Activated T-cell treated with anti-CD3 and anti-CD28 coated beads for 24 hours (primary cell): ENCODE measurements at places on chromosomes 6 and 20.

DNA sequence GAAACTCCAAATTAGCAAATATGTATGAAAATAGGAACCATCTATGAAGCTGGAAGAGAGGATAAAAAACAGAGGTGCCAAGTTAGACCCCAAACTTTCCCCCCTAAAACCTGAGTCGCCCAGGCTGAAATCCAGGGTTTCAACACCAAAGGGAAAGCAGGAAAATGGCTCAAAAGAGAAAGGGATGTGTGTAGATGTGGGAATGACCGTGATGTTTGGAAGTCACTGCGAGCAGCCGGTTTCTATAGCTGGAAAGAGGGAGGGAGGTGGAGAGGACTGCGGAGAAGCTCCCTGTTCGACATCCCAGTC, 4.5 kb downstream of the RING1 start:
- no peak for DNase-seq

DNA sequence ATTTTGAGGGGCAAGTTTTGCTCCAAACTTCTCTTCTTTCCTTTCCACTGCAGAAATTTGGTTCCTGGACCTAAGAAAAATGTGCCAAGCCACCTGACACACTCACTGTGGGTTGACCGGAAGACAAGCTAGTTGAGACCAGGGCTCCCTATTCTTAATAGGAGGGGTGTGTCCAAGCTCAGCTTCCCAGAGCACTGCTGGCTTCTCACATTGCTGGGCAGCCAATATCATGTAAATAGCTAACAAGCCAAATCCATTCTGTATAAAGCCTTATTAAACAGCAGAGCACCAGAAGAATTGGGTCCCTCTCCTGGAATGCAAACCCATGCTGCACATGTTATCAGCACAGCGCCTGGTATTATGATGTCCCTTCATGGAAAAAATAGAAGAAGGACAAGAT, 17.0 kb upstream of the SAMD3 start:
- DNase-seq: no peak

GRCh38 chr20:52150440-52151258, 40.9 kb downstream of the ZFP64 start:
- no peak for DNase-seq

DNA sequence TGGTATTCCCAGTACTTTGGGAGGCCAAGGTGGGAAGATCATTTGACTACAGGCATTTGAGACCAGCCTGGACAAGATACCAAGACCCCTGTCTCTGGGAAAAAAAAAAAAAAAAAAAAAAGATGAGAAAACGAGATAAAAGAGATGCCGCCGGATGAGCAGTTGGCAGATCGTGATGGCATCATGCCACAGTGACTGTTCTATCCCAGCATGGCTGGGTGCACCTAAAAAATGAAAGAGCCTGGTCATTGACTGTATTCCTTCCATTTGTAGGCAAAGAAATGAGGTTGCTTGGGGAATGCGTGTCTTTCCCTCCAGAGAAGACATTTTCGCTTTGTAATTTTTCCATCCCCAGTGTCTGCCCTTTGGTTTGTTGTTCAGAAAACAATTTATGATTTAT, 12.9 kb downstream of the AKAP12 start:
- no peak for DNase-seq

DNA sequence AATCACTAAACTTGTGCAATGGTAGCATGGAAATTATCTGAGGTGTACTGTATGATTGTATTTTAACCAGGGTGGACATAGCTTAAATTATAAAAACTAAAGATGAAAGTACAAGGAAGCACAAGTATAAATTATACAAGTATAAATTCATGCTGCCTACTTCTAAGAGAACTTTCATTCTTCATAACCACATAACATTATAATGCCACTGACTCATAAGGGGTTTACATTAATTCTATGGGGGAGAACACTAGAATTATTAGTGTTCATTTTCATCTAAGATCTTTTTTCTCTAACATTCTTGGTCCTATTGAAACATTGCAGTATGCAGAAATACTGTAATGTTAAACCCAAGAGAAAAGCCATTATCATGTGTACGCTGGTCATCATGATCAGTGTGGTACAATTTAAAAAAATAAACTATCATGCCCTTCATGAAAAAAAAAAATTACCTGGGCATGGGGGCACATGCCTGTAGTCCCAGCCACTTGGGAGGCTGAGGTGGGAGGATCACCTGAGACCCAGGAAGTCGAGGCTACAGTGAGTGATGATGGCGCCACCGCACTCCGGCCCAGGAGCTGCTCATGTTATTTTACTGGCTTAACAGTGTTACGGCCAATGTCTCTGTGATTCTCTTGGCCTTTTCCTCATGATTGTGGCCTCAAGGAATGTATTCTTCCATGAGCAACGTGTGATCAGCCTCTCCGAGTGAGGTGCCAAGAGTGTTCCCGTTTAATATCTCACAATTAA, 25.9 kb upstream of the AHCY start:
- no peak for DNase-seq

- no peak for DNase-seq
Measured at GRCh38 chr6:10112871-10113549, 301.9 kb downstream of the TFAP2A start.

DNA sequence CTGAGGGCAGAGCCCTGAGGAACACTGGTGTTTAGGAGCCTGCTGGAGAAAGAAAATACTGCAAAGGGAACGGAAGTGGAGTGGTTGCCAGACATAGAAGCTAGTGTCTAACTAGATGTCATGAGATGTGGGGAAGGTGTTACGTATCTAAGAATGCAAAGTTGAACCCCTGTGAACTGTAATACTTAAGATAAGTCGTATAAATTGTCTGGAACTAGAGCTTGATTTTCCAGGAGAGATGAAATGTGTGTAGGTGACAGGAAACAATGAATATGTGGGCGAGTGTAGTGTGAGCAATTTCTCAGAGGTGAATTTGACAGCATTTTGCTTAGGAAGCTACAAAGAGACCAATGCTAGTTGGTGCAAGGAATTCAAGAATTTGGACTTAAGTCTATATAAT, 27.9 kb downstream of the ESR1 start:
- DNase-seq: no peak

DNA sequence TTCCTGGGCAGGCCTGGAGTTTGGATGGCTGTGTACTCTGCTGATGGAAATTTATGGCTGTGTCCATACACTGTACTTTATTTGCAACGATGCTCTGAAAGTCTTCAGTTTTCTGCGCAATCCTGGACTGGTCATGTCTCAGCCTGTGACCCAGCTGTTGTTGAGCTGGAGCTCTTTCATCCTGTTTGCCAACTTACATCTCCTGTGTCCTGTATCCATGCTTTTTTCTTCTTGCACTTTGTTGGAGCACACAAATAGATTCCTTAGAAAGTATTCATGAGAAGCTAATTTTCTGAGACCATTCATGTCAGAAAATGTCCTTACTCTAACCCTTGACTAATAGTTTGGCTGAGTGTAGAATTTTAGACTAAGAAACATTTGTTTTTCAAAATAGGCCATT, 251.2 kb downstream of the BCKDHB start:
- no peak for DNase-seq

- no peak for DNase-seq
Measured at GRCh38 chr6:96626759-96627364, 63.9 kb downstream of the FHL5 start.

DNA sequence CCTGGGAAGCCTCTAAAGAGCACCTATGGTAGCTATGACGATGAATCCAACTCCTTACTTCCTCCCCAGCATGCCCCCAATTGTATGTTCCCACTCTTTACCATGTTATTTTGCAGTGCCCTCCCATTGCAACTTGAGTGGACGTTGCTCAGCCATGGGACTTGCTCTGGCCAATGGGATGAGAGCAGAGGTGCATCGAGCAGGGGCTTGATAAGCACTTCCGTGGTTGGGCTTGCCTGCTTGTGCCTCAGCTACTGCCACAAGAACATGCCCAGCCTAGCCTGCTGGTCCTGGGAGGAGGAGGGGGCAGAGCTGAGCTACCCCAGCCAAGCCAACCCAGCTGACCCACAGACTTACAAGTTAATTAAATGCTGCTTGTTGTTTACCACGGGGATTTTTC, 71.1 kb upstream of the CTNNBL1 start:
- no peak for DNase-seq

DNA sequence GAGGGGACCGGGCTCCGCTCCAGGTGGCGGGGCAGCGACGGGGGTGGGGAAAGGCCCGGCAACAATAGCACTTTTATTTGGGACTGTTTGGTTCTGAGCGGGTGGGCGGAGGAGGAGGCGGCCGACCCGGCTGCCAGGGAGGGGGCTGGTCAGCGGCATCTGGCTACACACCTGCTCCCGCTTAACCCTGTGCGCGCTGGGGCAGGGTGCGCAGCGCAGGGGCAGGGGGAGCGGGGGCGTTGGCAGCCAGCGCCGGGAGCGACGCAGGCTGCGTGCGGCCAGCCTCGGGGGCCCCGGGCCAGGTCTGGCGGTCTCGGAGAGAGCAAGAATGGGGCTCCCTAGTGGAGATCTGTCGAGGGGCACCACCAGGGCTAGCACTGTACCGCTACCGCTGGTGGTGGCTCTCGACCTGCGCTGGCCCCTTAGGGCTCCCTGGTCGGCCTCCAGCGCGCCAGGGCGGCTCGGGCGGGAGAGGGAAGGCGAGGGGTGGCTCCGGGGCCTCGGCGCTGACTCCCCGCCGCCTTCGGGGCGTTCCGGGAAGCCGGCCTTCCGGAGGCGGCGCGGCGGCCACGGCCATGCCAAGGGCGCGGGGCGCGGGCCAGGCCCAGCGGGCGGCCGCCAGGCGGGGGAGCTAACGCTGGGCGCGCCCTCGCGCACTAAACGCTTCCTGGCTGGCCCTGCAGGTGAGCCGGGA, 92.4 kb downstream of the NCR2 start:
- DNase-seq: no peak

DNA sequence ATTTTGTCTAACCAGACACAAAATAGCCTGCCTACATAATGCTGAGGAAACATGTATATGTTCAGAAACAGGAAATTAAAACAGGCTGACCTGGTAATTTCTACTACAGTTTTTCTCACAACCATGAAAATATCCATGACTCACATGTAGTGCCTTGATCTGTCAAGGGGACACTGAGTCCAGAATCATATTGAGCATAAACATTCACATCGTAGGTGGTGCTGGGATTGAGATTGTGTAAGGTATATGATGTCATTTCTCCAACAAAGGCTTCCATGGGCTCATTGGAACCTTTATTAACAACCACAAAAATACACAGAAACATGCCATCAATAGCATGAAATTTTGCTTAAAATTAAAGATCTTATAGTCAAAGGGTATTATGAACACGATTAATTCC, 80.9 kb downstream of the COL12A1 start:
- no peak for DNase-seq

GRCh38 chr6:21402368-21402767, 191.2 kb upstream of the SOX4 start:
- no peak for DNase-seq

- DNase-seq: no peak
Measured at GRCh38 chr20:56439771-56440291, 27.8 kb downstream of the CASS4 start.

DNA sequence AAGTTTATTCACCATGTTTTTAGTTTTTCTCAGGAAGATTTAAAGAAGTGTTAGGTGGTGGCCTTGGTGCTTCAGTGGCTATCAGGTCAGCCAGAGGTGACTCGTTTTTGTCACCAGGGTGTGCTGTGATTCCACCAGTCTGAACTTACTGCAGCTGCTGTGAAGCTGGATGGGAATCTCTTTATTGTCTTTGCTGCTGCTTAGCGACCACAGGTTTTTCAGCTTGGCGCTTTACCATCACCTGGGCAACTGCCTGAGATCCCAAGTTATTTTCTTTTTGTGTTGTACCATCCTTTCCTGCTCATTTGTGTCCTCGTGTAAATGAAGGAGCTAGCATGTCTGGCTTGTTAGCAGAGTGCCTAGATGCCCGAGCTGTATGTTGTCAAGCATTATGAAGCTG, 146.9 kb downstream of the MACROD2 start:
- no peak for DNase-seq

- DNase-seq: no peak
Measured at GRCh38 chr6:159116343-159116742, 52.9 kb upstream of the FNDC1 start.

GRCh38 chr6:42197555-42198362, 3.0 kb upstream of the GUCA1B start:
- no peak for DNase-seq

GRCh38 chr20:6142348-6142993, 19.6 kb upstream of the FERMT1 start:
- DNase-seq: peak; percentile 32

GRCh38 chr6:119800526-119800925, 451.0 kb upstream of the MAN1A1 start:
- DNase-seq: no peak

DNA sequence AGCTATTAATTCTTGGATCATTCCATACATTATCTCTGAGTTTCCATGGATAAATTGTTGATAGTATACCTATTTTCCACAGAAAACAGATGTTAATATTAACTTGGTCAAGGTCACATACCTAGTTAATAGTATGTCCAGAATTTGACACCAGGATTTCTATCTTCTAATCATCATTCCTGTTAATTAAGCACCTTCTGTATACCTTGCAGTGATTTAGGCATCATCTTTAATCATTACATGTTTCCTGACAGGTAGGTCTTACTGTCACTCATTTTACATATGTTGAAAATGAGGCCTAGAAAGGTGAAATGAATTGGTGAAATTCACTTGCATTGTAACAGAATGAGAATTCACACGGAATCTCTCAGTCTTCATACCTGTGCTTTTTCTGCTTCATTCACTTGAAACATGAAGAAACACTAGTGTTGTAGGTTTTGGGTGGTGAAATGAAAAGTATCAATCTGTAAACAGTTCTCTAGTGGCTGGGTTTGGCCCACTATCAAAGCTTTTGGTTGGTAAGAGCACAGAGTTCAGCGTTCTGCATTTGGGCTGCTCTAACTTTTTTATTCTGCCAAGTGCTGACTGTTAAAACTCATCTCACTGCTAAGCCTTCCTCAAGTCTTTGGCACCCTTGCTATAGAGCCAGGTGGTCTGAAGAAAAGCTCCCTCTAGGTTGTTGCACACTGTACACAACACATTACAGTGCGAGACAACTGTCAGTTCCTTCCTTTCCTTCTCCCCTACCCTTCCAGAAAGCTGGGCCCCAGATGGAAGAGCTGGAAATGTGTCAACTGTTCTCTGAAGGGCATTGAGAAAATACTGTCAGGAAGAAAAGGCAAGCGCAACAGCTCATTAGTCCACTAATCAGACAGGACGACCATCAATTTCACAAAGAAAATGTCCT, 57.8 kb upstream of the C20orf144 start:
- no peak for DNase-seq
